ENCODE measurements at places on chromosomes 2 and 18.

DNA sequence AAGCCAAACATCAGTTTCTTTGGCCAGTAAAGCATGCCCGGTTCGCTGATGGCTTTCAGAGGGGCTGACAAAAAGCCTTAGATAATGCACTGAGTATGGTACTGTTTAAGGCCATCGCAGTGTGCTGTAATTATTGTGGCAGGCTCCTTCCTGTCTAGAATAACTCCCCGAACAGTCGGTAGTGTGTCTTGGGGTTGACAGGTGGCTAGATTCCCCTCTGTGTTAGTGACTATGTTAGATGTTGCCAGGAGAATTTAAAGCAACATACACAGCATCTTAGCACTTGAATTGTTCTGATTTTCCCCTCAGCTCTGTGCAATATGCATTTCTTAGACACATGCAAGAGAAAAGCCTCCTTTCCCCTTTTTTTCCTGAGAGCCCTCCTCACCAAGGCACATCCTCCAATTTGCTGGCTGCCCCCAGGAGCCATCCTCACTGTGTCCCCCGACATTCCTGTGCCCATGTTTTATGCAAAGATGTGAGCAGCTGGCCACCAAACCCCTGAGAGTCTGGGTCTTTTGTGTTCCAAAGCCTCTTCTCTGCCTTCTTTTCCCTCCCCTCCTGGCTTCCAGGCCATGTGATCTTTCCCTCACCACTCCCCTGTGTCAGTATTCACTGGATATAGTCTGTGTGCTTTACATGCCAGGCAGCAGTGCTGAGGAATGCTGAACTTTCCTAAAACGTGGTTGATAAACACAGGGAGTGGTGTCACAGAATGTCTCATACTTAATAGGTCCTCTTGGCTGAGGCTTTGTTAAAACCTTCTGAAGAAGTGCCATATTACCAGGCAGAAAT lies 331.5 kb downstream of the HRH4 start:
- H3K4me1 ChIP-seq = no peaks in the 10 kb centered on the region
- no peak overlapping the region for H3K4me3 ChIP-seq
- H3K36me3 ChIP-seq = no peaks in the 10 kb centered on the region
- peaks cover 29% of the 10 kb centered on the region for H3K27me3 ChIP-seq
- no peak for DNase-seq

- H3K36me3 ChIP-seq = no peaks in the 10 kb centered on the region
- no peak overlapping the region for H3K4me3 ChIP-seq
Measured at GRCh38 chr2:143026411-143027054, 102.7 kb upstream of the ARHGAP15 start.

DNA sequence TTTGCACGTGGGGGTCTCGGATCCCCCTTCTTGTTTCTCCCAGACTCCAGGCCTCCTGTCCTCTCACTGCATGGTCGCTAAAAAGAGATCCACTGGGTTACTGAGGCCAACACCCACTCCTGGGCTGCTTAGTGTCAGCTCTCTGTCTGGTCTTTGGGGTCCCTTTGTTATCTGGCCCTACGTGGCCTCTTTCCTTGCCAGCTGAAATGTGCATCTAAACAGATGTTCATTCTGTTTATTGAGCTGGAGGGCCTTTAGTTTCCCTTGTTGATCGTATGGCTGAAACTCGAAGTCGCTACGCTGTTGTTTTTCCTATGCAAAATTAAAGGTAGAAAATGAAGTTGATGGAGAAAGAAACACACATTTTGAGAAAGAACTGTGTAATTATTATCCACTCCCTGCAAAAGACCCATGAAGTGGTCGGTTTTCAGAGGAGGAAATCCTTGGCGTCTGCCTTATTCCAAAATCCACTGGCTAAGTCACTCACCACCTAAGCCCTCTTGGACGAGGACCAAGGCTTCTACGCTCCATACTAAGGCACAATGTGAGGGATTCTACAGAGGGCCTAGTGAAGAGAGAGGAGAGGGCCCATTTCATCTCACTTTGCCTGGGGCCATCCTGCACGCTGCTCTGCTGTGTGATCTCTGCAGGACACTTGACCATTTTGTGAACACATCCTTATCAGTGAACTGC lies 105.3 kb downstream of the GLI2 start:
- H3K27me3 ChIP-seq = peaks cover 30% of the 10 kb centered on the region
- no peak overlapping the region for H3K27ac ChIP-seq
- DNase-seq = no peak
- H3K4me3 ChIP-seq = no peak overlapping the region

DNA sequence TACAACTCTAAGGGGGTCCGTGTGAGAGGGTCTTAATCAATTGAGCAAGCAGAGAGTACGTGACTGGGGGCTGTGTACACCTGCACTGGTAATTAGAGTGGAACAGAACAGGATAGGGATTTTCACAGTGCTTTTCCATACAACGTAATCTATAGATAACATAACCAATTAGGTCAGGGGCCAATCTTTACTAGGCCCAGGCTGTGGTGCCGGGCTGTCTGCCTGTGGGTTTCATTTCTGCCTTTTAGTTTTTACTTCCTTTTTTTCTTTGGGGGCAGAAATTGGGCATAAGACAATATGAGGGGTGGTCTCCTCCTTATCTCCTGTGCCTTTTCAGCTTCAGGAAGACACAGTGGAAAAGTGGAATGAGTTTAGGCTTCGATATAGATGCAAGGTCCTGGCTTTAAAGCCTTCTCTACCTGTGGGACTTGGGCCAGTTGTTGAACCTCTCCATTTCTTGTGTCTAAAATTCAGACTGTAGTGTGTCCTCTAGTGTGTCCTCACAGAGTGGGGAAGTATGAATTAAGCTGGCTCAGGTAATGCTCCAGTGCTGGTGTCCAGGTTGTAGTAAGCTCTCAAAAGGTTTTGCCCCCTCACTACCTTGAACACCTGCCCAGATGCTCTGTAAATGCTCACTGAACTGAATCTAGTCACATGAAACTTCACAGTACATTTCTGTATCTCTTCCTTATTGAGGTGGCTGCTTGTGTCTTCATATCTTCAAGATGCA lies 422.8 kb downstream of the SETBP1 start:
- no peaks in the 10 kb centered on the region for H3K27me3 ChIP-seq
- DNase-seq = no peak
- H3K27ac ChIP-seq = no peak overlapping the region
- peaks cover 12% of the 10 kb centered on the region for H3K4me1 ChIP-seq
- no peaks in the 10 kb centered on the region for H3K36me3 ChIP-seq
